ENCODE measurements at places on chromosomes 7 and 10. TPM values are rescaled to one million over a fixed set of nuclear protein-coding genes. Genes with fewer than 3 reads are reported as not detected.
A peak's percentile ranks its signal among the peaks of the same experiment; 100 is the strongest.

The PAPOLB gene
- total RNA-seq: 0.94 TPM

The MOGAT3 gene
- not detected for total RNA-seq

The SH2D4B gene
- 0.20 TPM for total RNA-seq

The NUTM2A gene
- 1.2 TPM for total RNA-seq

The GATAD1 gene
- 38.7 TPM for total RNA-seq

The LRIT1 gene
- total RNA-seq: not detected

The SPAG6 gene
- total RNA-seq: 19.4 TPM

The CTNNA3 gene
- total RNA-seq: 57.1 TPM

The ZPBP gene
- not detected for total RNA-seq

The SIRT1 gene
- total RNA-seq: 31.1 TPM

The GTF2I gene
- 196 TPM for total RNA-seq

The NRG3 gene
- 10.2 TPM for total RNA-seq

The KNDC1 gene
- 14.3 TPM for total RNA-seq

The OGDHL gene
- total RNA-seq: 23.2 TPM

The CCDC3 gene
- total RNA-seq: 21.2 TPM

The CNNM1 gene
- total RNA-seq: 7.5 TPM

DNA sequence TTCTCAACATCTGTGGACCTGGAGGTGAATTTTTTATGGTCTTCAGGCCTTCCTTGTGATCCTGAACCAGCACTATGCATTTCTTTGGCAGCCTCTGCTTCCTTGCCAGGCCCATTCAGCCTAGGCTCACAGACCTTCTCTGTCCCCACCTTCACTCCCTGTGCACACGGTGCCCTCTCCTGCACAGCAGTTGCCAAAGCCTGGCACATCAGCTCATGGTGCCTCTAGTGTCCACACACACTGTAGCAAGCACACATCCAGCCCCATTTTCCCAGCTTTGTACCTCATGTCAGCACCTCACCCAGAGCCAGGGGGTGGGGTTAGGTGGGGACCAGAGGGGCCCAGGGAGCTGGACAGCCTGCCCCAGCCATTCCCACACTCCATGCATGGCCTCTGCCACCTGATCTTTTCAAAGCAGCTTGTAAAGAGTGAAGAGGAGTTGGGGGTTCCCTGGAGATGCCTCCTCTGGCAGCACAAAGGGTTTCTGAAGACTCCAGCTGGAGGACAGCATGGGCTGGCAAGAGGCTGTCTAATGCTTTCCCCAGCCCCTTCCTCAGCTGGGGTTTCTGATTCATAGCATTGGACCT, 57.9 kb upstream of the TMEM72 start:
- H3K27ac ChIP-seq: no peak overlapping the region
- no peaks in the 10 kb centered on the region for H3K36me3 ChIP-seq
- H3K4me1 ChIP-seq: peaks cover 54% of the 10 kb centered on the region

DNA sequence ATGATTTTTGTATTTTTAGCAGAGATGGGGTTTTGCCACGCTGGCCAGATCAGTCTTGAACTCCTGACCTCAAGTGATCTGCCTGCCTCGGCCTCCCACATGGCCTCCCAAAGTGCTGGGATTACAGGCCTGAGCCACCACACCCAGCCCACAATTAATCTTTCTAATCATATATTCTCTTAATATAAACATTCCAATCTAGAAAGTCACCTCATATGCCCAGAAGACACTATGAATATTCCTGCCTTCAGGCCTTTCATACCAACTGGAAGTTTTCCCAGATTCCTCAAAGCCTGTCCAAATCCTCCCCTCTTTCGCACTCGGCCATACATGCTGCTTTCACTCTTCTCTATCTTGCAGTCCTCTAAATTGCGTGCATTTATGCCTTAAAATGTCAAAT, 32.6 kb downstream of the PDZD8 start:
- H3K4me1 ChIP-seq: no peaks in the 10 kb centered on the region
- DNase-seq: no peak
- H3K4me3 ChIP-seq: no peak overlapping the region
- H3K27me3 ChIP-seq: no peaks in the 10 kb centered on the region
- no peaks in the 10 kb centered on the region for H3K36me3 ChIP-seq
- H3K27ac ChIP-seq: no peak overlapping the region

DNA sequence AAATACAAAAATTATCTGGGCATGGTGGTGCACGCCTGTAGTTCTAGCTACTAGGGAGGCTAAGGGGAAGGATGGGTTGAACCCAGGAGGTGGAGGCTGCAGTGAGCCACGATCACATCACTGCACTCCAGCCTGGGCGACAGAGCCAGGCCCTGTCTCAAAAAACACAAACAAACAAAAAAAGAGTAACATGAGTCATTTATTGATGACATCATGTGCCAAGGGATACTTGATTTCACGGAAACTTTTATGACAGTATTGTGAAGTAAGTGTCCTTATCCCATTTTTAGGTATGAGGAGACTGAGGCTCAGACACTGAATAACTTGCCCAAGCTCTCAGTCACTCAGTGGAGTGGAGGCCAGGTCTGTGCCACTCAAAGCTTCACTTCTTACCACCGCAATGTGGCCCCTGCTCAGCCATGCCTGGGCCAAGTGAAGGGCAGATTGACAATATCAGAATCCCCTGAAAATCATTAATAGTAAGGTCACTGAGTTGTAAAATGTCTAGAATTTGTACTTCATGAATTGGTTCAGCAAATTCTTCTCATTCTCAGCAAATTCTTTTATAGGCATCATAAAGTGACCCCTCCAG, 36.5 kb downstream of the EMX2 start:
- peaks cover 7% of the 10 kb centered on the region for H3K27me3 ChIP-seq
- H3K4me1 ChIP-seq: no peaks in the 10 kb centered on the region
- no peaks in the 10 kb centered on the region for H3K36me3 ChIP-seq
- no peak overlapping the region for H3K27ac ChIP-seq
- no peak overlapping the region for H3K4me3 ChIP-seq

- no peak for DNase-seq
- H3K4me1 ChIP-seq: peaks cover 48% of the 10 kb centered on the region
- peak overlapping the region; percentile 87 for H3K4me3 ChIP-seq
Observed at GRCh38 chr10:3782146-3782450, 2.9 kb downstream of the KLF6 start.

DNA sequence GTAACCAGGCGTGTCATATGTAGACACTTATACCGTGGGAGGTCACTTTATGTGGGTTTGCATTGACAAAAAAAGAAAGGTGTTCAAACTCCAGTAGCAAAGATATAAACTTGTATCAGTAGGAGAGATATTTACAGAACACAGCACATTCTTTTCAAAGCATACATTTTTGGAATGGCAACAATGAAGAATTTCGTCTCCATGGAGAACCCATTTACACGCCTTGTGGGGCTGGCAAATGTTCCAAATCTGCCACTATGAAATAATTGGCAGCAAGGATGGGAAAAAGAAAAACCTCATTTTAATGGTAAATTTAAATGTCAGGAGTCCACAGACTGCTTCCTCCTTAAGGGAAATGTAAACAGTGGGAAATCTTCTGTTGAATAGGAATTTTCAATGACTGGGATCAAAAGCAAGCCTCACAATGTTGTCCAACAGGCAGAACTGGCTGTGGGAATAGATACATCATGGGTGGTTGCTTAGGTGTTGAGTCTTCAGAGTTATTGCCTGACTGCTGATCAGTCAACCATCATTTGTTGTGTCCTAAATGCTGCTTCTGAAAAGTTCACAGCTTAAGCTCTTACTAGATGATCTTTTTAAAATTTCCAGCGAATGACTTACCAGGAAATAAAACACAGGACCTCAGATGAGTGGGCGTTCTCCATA, 256.6 kb upstream of the SEMA3C start:
- no peaks in the 10 kb centered on the region for H3K27me3 ChIP-seq
- DNase-seq: no peak
- H3K4me1 ChIP-seq: no peaks in the 10 kb centered on the region

GRCh38 chr7:17681965-17682364, 258.3 kb downstream of the SNX13 start:
- H3K4me3 ChIP-seq: no peak overlapping the region
- no peaks in the 10 kb centered on the region for H3K36me3 ChIP-seq
- no peaks in the 10 kb centered on the region for H3K27me3 ChIP-seq
- no peak overlapping the region for H3K27ac ChIP-seq

- H3K36me3 ChIP-seq: no peaks in the 10 kb centered on the region
- H3K4me1 ChIP-seq: no peaks in the 10 kb centered on the region
- no peak for DNase-seq
- no peak overlapping the region for H3K27ac ChIP-seq
- no peak overlapping the region for H3K4me3 ChIP-seq
Observed at GRCh38 chr7:87715545-87715944, 87.3 kb downstream of the RUNDC3B start.

GRCh38 chr10:33271969-33272583, 62.4 kb downstream of the NRP1 start:
- peaks cover 3% of the 10 kb centered on the region for H3K36me3 ChIP-seq
- no peak overlapping the region for H3K4me3 ChIP-seq
- H3K4me1 ChIP-seq: peaks cover 16% of the 10 kb centered on the region
- H3K27me3 ChIP-seq: no peaks in the 10 kb centered on the region

GRCh38 chr10:8513155-8514147, 459.0 kb downstream of the GATA3 start:
- no peak for DNase-seq
- no peaks in the 10 kb centered on the region for H3K4me1 ChIP-seq
- H3K27ac ChIP-seq: no peak overlapping the region
- H3K27me3 ChIP-seq: no peaks in the 10 kb centered on the region

DNA sequence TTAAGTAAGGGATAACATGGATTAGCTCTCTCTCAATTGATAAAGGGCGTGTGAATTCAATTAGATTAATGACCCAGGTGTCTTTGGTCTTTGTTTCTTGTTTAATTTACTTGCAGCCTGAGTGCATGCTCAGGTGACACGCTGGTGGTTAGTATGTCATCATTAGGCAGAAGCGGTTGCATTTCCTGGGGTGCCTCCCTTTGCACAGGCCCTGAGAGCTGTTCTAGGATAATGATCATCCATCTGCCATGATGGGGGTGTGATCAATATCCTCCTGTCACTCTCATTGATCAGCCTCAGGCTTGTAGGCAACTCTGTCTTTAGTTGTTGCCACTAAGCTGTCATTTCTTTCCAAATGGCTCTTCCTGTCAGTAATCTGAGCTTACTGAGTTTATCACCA, 99.6 kb upstream of the NPS start:
- H3K27ac ChIP-seq: no peak overlapping the region
- no peaks in the 10 kb centered on the region for H3K27me3 ChIP-seq
- no peak overlapping the region for H3K4me3 ChIP-seq
- H3K36me3 ChIP-seq: peaks cover 18% of the 10 kb centered on the region
- no peak for DNase-seq

GRCh38 chr7:115693779-115694178, 336.8 kb downstream of the TFEC start:
- H3K4me1 ChIP-seq: no peaks in the 10 kb centered on the region
- no peaks in the 10 kb centered on the region for H3K27me3 ChIP-seq
- no peaks in the 10 kb centered on the region for H3K36me3 ChIP-seq
- no peak overlapping the region for H3K27ac ChIP-seq
- no peak for DNase-seq

DNA sequence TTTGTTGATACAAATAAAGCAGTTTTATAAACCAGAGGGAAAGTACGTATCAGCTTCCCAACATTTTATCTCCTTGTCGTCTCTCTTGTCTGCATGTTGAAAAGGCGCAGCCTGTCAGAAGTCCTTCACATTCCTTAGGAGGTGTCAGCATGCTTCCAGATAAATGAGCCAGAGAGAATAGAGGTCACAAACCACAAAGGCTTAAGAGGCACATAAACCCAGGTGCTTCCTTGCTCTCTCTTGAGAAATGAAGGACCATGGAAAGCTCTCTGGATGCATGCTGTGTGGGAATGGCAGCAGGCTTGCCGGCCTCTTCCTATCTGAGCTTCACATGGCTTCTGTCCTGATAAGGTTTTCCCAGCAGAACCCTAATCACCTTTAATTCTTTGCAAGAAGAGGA, 448.5 kb downstream of the XPNPEP1 start:
- DNase-seq: no peak
- H3K4me1 ChIP-seq: no peaks in the 10 kb centered on the region
- no peaks in the 10 kb centered on the region for H3K36me3 ChIP-seq
- H3K27ac ChIP-seq: no peak overlapping the region
- H3K27me3 ChIP-seq: no peaks in the 10 kb centered on the region
- no peak overlapping the region for H3K4me3 ChIP-seq

GRCh38 chr7:130365511-130366441, 14.5 kb upstream of the CPA1 start:
- no peaks in the 10 kb centered on the region for H3K27me3 ChIP-seq
- H3K27ac ChIP-seq: peak overlapping the region; percentile 52
- H3K4me1 ChIP-seq: peaks cover 40% of the 10 kb centered on the region
- no peaks in the 10 kb centered on the region for H3K36me3 ChIP-seq

- DNase-seq: no peak
- no peak overlapping the region for H3K27ac ChIP-seq
- H3K36me3 ChIP-seq: no peaks in the 10 kb centered on the region
- no peaks in the 10 kb centered on the region for H3K4me1 ChIP-seq
Observed at GRCh38 chr7:133836666-133837065, 290.5 kb upstream of the LRGUK start.

DNA sequence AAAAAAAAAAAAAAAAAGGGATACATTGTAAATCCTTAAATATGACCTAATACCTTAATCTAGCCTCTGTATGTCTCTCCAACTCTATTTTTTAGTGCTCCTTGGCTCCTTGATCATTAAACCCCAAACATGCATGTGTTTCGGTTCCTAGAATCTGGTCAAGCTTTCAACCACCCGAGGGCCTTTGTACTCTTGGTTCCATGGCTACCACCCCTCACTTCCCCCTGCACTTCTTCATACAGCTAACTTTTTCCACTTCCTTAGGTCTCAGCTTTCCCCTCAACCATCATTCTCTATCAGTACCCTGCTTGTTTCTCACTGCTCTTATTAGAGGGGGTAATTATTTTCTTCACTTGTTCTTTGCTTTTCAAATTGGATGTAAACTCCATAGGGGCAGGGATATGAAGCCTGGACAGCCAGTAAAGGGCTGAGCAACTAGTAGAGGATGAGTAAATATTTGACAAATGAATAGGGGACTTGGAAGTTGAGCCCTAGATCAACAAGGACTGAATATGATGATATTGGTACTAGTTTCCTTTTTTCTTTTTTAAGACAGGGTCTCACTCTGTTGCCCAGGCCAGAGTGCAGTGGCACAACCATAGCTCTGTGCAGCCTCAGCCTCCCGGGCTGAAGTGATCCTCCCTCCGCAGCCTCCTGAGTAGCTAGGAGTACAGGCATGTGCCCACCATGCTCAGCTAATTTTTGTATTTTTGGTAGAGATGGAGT, 4.3 kb upstream of the GDI2 start:
- no peaks in the 10 kb centered on the region for H3K27me3 ChIP-seq
- no peak overlapping the region for H3K27ac ChIP-seq
- no peak overlapping the region for H3K4me3 ChIP-seq
- DNase-seq: no peak
- no peaks in the 10 kb centered on the region for H3K36me3 ChIP-seq
- no peaks in the 10 kb centered on the region for H3K4me1 ChIP-seq

GRCh38 chr10:7853226-7853842, 35.0 kb downstream of the TAF3 start:
- H3K27ac ChIP-seq: no peak overlapping the region
- no peak overlapping the region for H3K4me3 ChIP-seq
- no peak for DNase-seq
- H3K27me3 ChIP-seq: no peaks in the 10 kb centered on the region
- no peaks in the 10 kb centered on the region for H3K36me3 ChIP-seq

GRCh38 chr7:143885951-143886350, 16.0 kb downstream of the TCAF1 start:
- H3K4me3 ChIP-seq: no peak overlapping the region
- no peaks in the 10 kb centered on the region for H3K36me3 ChIP-seq
- peaks cover 15% of the 10 kb centered on the region for H3K4me1 ChIP-seq
- H3K27ac ChIP-seq: no peak overlapping the region
- no peak for DNase-seq
